Effector memory CD8-positive, alpha-beta T cell (primary cell): ENCODE measurements at places on chromosomes 1 and 21.

DNA sequence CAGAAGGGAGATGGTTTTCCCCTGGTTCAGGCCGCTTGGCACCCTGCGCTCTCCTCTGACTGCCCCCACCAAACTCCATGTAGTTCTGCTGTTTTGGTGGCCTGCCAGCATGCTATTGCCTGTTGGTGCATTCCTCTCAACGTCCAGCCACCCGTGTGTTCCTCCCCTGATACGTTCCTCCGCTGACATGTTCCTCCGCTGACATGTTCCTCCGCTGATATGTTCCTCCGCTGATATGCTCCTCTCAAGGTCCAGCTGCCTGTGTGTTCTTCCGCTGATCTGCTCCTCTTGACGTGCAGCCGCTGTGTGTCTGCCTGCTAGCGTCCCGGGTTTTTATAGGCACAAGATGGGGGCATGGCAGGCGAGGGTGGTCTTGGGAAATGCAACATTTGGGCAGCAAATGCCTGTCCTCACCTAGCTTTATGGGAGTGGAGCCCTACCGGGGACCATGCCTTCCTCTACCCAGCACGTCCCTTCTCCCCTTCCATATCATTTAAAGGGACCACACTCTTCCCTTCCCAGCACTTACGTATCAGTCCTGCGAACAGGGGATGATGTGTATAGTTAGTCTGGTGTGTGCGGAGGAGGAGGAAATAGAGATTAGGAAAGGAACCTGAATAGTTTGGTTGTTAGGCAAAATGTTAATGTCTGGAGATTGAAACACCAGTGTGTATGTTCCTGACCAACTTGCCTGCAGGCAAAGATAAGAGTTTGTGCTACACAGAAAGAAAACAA lies 40.6 kb upstream of the PLA2G5 start:
- H3K4me1 ChIP-seq: no peaks in the 10 kb centered on the region
- no peak overlapping the region for H3K4me3 ChIP-seq
- DNase-seq: no peak
- no peaks in the 10 kb centered on the region for H3K36me3 ChIP-seq
- H3K27ac ChIP-seq: no peak overlapping the region
- H3K27me3 ChIP-seq: peaks cover 8% of the 10 kb centered on the region

DNA sequence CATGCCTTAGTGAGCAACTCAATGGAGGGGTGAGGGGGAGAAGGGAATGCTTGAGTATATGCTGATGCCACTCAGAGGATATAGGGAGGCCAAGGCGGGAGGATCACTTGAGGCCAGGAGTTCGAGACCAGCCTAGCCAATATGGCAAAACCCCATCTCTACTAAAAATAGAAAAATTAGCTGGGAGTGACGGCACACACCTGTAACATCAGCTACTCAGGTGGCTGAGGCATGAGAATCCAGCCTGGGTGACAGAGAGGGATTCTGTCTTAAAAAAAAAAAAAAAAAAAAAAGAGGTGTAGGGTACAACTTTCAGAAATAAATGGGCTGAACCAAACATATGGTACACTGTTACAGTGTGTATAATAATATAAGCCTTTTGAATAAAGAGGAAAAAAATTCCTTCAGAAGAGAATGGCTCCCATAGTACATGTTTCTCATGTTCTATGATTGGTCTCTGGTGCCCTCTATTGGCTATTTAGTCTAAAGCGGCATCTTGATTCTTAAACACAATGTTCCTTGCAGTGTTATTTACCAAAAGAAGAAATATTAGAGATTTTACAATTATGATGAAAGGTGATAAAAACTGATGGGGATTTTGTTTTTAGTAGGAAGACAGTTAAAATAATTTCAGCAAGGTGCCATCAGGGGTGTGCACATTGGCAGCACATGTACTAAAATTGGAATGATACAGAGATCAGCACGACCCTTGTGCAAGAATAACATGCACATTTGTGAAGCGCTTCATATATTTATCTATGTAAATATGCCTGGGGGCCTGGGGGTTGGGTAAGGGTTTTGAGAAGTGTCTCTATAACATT lies 109.8 kb downstream of the PATJ start:
- no peaks in the 10 kb centered on the region for H3K36me3 ChIP-seq
- no peaks in the 10 kb centered on the region for H3K27me3 ChIP-seq
- no peak overlapping the region for H3K4me3 ChIP-seq
- H3K27ac ChIP-seq: no peak overlapping the region

- no peak for DNase-seq
- H3K4me1 ChIP-seq: no peaks in the 10 kb centered on the region
- no peak overlapping the region for H3K4me3 ChIP-seq
Measured at GRCh38 chr1:200005165-200005564, 22.3 kb upstream of the NR5A2 start.

DNA sequence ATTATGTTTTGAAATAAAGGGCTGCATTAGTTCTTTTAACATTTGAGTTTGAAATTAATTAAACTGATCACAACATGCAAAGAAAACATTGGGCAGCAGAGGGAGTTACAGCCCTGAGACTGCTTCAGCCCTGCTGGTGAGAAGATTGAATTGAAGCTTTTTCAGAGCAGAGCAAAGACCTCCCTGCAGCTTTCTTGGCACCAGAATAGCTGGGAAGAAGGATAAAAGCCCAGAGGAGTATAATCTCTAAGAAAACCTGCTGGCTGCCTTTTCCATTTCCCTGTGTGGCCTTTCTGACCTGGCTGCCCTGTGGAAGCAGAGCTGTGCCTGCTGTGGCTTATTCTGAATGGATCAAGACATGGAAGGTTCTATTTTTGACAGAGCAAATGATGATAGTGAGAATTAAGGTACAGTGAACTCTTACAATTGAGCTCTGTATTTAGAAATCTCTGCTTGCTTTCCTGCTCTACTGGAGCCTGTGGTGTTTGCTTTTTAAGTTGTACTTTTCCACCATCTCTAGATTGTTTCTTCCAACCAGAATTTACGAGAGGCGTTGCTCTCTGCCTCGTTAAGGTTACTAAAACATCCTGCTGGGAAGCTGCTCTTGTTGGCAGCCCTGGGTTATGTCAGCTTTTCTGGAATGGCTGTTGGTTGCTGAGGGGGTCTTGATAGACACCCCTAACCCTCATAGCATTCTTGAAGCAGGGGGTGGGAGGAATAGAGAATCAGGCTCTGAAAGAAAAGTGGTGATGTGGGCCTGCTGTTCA lies 9.9 kb downstream of the SNRPE start:
- peaks cover 58% of the 10 kb centered on the region for H3K36me3 ChIP-seq
- H3K4me3 ChIP-seq: no peak overlapping the region
- no peaks in the 10 kb centered on the region for H3K4me1 ChIP-seq
- no peaks in the 10 kb centered on the region for H3K27me3 ChIP-seq
- peak; percentile 18 for DNase-seq
- H3K27ac ChIP-seq: peak overlapping the region; percentile 41

DNA sequence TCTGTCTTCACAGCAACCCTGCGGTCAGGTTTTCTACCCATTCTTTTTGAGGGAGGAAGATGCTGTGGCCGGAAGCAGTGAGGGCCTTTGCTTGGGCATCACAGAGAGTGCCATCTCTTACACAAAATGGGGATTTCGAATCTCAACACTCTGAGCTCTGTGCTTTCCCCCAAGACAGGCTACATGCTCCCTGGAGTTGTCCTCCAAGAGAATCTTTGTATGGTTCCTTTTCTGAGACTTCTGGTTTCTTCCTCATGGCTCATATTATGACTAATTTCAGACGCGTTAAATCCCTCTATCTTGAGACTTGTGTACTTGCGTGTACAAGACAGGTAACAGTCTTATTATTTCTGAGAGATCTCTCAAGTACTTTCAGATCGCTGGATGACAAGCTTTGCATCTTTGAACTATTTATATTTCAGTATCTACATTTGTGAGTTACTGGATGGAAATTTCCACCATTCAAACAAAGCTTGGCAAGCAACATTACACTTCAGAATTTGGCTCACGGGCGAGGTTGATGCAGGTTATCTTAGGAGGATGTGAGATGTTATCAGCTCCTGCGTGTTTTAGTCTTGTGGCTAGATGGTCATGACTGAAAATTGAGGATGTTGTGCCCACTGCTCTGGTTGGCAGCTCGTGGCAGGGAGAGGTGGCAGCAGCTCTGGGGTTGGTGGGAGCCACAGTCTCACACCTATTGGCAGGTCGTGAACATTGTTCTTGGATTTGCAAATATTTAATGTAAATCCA lies 19.4 kb downstream of the ABCG1 start:
- H3K36me3 ChIP-seq: peaks cover 60% of the 10 kb centered on the region
- peaks cover 62% of the 10 kb centered on the region for H3K4me1 ChIP-seq
- peak overlapping the region; percentile 92 for H3K27ac ChIP-seq
- no peaks in the 10 kb centered on the region for H3K27me3 ChIP-seq
- peak; percentile 69 for DNase-seq
